HuH-7 (cell line): ENCODE measurements at places on chromosomes 3 and 15.

GRCh38 chr15:48964898-48965297 is 1.2 kb upstream of the SHC4 start:
- no peak for DNase-seq

- no peak for DNase-seq
Measured at GRCh38 chr15:44736181-44736765, at the start of gene TRIM69. Gene TRIM69, plus strand, starts transcription at chr15:44736528. Its CDS starts 177 bp downstream, at chr15:44736705.

- no peak for DNase-seq
Measured at GRCh38 chr3:99111235-99111634, 209.7 kb upstream of the DCBLD2 start.

DNA sequence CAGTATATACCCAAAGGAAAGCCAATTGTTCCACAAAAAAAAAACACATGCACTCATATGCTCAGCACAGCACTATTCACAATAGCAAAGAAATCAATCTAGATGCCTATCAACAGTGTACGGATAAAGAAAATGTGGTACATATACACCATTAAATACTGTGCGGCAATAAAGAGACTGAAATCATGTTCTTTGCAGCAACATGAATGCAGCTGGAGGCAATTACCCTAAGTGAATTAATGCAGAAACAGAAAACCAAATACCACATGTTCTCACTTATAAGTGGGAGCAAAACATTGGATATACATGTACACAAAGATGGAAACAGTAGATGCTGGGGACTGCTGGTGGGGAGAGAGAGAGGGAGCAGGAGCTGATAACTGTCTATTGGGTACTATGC is 124.2 kb upstream of the AADACL2 start:
- no peak for DNase-seq

- peak; percentile 39 for DNase-seq
Measured at GRCh38 chr3:30659270-30660130, 53.1 kb downstream of the TGFBR2 start.

- no peak for DNase-seq
Measured at GRCh38 chr15:43237842-43238470, 17.1 kb upstream of the EPB42 start.
